ENCODE measurements at places on chromosomes 16 and 17.

DNA sequence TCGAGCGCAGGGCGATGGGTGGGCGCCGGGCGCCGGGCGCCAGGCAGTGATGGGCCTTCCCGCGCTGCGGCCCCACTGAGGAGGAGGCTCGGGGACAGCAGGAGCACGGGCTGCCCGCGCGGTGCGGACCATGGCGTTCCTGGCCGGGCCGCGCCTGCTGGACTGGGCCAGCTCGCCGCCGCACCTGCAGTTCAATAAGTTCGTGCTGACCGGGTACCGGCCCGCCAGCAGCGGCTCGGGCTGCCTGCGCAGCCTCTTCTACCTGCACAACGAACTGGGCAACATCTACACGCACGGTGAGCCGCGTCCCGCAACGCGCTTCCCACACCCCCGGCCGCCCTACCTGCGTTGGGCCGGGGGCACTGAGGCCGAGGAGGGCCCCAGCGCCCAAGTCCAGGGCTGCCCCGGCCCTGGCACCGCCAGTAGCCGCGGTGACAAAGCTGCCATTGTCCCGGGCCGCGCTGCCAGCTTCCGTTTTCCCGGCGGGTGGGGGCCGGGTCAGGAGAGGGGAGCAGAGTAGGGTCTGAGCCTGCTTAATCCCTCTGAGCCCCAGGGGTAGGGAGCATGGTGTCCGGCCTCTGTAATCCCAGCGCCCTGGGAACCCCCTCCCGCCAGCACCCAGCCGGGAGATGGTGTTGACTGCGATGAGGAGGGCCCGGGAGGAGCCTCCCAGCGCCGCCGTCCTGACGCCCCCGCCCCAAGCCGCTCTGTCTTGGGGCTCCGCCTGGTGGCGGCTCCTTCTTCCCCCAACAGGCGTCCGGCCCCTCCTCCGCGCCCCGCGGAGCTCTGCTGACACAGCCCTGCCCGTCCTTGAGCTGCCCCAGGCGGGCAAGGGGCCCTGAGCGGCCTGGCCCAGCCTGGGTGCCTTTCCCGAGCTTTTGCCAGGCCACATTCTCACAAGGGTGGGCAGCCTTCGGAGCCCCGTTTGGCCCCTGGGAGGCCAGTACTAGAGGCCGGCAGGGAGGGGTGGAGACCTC, 685 bp downstream of the PAQR4 start:
- peak; percentile 71 for DNase-seq

GRCh38 chr17:69723741-69724140, 309.2 kb downstream of the MAP2K6 start:
- DNase-seq, result no peak

DNA sequence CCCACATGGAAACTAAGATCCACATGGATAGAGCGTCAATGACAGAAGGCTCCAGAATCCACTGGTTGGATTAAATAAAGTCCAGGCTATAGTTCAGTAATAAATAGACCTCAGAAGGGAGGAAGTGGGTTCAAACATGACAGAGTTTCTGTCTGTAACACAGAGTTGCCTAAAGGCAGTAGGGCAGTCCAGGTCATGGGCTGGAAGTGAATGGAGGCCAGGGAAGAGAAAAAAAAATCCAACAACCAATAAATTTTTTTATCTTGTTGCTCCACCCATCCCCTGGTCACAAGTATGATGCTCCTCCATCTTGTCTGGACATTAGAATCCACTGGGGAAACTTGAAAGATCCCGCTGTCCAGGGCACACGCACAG, 92.4 kb downstream of the RGS9 start:
- no peak for DNase-seq

DNA sequence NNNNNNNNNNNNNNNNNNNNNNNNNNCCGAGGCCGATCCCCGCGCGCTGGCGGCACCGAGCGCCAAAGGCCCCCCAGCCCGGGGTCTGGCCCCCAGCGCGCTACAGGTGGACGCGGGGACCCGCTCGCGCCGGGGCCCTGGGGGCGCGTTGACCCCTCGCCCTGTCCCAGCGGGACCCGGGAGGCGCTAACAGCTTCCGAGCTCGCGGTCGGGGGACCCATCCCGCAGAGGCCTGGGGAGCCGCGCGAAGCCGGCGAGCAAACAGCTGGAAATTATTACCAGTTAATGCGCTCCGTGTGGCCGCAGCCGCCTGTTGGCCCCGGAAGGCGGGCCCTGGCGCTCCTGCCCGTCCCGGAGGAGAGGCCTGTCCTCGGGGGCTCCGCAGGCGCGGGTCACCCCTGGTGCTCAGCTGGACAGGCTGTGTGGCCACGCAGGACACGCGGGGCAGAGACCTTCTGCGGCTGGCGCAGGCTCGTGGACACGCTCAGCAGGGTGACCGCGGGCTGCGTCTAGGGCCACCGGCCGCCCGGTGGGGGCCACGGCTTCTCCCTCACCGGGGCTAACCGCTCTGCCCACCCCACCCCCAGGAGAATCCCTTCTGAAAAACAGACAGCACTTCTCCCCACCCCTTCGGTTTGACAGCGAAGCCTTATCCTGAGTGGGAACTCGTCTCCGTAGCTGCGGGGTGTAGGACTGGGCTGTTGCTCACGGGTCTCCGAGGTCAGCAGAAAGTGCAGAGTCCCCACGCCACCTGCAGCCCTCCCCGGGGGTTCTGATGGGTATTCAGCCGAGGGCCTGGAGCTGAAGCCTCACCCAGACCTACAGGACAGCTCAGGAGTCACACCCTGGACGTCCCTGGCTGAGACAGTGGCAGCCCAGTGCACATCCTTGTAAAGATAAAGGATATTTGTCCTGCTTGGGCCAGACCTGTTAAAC, 138.7 kb upstream of the RPH3AL start:
- DNase-seq, result no peak

DNA sequence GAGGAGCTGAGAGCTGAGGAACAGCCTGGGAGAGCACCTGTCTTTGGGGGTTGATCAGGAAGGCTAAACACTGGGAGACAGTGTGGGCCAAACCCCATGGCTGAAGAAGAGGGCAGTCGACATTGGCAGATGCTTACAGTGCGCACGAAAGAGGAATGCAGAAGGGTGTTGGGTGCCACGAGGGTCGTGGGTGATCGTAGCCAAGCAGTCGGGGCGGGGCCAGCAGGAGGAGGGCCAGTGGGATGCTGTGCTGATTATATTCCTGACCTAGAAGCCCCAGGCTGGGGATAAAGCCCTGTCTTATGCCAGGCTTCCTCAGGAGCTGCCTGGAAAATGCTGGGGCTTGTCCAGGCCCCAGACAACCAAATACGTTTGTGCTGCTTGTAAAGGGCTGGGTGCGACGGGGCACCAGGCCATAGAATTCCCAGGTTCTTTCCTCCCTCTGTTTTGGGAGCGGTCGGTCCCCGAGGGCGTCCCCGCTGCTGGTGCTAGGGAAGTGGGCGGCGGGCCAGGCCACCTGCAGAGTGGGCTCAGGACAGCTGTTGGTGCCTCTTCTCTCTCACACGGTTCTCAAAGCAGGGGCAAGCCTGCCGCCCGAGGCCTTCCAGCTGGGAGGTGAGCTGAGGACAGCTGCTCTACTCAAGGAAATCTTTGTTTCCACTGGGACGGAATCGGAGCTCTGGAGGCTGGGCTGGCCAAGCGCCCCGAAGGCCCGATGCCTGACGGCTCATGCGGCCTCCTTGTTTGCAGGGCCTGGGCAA, 10.0 kb downstream of the C1QTNF1 start:
- no peak for DNase-seq

DNA sequence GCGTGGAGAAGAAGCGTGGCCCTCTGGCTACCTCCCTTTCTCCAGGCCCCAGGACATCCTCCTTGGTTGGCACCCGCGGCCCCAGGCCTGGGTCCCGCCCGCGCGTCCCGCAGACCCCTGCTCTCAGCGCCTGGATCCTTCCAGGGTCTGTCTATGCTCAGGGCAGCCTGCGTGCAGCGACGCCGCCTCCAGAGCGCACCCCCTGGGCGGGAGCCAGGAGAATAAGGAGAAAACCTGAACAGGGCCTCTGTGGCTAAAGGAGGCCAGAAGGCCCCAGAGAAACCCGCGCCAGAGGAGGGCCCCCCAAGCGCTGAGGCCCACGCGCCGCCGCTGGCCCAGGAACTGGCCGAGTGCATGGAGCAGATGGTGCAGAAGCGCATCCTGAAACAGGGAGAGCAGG, 40.4 kb upstream of the DNAJA2 start:
- no peak for DNase-seq

DNA sequence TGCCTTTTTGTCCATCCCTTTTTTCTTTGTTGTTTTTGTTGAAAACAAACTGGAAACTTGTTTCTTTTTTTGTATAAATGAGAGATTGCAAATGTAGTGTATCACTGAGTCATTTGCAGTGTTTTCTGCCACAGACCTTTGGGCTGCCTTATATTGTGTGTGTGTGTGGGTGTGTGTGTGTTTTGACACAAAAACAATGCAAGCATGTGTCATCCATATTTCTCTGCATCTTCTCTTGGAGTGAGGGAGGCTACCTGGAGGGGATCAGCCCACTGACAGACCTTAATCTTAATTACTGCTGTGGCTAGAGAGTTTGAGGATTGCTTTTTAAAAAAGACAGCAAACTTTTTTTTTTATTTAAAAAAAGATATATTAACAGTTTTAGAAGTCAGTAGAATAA, 4.9 kb downstream of the SOX9 start:
- no peak for DNase-seq

- DNase-seq, result no peak
Observed at GRCh38 chr17:70677783-70678647, 508.7 kb downstream of the KCNJ2 start.

DNA sequence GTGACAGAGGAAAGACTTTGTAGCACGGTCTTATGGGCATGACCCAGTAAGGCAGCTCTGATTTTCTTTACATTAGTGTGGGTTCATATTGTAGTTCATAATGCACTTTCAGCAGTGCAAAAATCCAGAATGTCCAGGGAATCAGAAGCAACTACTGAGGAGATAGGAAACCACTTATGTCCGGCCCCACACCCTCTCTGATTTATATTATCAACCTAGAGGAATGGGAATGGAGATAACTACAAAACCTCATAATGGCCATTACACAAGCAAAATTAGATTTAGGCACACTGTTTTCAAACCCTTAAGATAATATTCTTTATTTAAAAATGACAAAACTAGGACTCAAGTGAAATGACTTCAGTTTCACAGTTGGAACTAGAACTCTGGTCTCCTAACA, 7.9 kb downstream of the MAP2K4 start:
- DNase-seq, result no peak

GRCh38 chr16:56708525-56709442, 21.1 kb upstream of the NUP93 start:
- no peak for DNase-seq

Measured in stimulated activated naive CD4-positive, alpha-beta T cell treated with Interleukin-2 at 50 U/mL for 16 hours (primary cell).